ENCODE measurements at places on chromosomes 4 and X.

GRCh38 chr4:111610681-111611080, 534.6 kb upstream of the FAM241A start:
- no peak for DNase-seq

- DNase-seq = peak; percentile 95
Measured at GRCh38 chrX:1554469-1555210, 17.7 kb upstream of the P2RY8 start.

- no peak for DNase-seq
Measured at GRCh38 chrX:7110821-7111276, 36.7 kb upstream of the STS start.

GRCh38 chrX:51484616-51485015, 11.8 kb downstream of the NUDT11 start:
- DNase-seq = no peak

- peak; percentile 19 for DNase-seq
Measured at GRCh38 chr4:176034499-176034898, 31.1 kb upstream of the WDR17 start.

- no peak for DNase-seq
Measured at GRCh38 chrX:21606002-21606401, 52.1 kb downstream of the KLHL34 start.

DNA sequence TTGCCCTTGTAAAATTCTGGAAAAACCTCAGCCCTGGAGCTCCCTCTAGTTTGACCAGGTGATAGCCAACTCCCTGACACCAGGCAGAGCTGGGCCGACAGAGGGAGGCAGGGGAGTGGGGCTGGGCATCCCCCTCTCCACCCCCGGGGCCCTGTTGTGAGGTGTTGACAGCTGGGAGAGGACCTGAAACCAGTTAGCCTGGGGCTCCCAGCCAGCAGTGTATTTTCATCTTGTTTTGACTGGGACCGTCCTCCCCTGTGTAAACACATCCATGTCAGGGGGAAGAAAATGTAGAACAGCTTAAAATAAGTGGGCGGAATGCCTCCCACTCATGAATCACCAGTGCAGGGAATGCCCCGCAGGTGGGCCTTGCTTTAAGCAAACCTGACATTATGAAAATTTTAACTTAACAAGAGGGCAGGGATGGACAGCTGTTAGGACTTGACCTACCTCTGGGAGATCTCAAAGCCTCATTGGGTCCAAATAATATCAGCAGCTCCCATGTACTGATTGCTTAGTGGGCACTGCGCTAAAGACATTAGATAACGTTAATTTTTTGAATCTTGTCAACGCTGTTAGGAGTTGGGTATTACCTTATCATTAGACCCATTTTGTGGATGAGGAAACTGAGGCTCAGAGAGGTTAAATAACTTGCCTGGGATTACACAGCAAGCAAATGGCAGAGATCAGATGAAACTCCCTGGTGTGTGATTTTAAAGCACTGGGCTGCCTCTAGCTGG, 45.9 kb downstream of the TSC22D3 start:
- no peak for DNase-seq

GRCh38 chr4:11402192-11402591, 26.5 kb downstream of the HS3ST1 start:
- no peak for DNase-seq

GRCh38 chrX:100636321-100636991, at the start of gene TSPAN6:
TSPAN6 (minus strand) TSS chrX:100636806; CDS start chrX:100636694, 112 bp downstream.
- peak; percentile 72 for DNase-seq

DNA sequence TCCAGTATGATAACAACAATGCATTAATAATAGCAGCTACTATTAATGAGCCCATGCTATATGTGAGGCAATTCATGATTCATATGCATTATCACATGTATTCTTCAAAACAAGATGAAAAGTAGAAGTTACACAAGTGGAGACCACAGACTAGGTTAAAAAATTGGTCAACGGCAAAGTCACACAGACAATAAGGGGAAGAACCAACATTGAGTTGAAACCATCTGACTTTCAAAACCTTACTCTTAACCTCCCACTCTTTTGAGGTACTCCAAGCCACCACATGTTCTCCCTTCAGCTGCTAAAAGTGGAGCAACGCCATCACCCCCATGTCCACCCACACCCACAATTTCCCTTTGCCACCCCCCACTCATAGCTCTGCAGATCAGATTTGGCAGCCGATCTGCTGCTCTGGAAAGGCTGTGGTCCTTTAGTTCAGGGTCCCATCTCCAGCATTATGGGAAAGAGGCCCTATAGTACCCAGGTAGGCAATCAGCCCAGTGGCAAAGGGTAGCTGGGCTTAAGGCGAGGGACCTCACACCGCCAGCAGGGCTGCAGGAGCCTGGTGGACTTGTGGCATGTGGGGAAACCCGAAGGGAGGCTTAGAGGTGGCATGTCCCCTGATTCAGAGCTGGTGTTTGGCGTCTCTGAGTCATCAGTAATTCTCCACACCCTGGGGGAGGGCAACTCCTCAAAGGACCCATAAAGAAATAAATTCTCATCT, 33.5 kb upstream of the CYBB start:
- peak; percentile 10 for DNase-seq

DNA sequence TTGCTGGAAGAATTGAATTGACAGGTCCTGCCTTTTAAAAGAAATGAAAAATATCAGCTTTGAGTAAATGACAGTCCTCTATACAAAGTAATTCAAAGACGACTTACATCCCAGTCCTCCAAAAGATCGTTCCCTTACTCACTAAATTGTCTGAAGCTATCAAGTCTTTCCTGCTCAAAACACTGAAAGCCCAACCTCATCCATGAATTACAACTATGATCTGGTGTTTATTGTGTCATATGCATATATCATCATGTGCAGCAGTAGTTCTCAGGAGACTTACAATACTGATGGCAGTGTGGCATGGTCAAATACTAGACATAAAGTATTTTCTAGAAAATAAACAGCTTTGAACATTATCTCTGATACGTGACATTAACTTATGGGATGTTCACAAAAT, 97.8 kb downstream of the PDGFC start:
- DNase-seq = no peak

DNA sequence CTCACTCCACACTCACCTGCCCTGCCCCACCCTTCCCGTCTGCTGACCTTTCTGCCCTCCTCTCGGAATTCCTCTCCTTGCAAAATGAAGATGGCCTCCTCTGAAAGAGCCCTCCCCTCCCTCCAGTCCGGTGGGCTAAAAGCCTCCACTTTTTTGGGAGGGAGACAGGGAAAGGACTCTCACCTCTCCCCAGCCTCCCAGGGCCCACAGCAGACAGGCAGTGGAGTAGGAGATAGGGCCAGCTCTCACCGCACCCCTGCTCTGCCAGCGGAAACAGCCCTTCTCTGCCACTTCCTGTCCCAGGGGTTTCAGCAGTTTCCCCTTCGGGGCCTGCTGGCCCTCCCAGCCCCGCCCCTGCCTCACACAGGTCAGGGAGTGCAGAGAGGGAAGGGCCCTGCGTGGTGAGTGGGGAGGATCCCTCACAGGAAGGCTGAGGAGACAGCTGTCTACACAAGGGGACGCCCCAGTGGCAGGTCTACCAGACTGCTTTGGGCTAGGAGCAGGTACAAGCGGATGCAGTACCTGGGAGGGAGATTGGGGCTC, 18.2 kb downstream of the ELF4 start:
- peak; percentile 89 for DNase-seq

DNA sequence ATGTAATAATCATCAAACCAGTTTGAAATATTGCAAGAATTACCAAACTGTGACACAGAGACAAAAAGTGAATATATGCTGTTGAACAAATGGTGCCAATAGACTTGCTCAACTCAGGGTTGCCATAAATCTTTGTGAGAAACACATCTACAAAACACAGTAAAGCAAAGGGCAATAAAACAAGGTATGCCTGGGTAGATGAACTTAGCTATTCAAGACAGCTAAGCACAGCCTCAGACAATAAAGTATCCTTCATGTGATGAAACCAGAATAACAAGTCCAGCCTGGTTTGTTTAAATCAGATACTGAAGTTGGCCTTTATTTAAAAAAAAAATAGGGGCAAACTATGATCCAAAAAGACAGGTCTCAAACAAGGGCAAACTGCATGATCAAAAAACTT, 19.2 kb downstream of the LAMTOR3 start:
- no peak for DNase-seq

DNA sequence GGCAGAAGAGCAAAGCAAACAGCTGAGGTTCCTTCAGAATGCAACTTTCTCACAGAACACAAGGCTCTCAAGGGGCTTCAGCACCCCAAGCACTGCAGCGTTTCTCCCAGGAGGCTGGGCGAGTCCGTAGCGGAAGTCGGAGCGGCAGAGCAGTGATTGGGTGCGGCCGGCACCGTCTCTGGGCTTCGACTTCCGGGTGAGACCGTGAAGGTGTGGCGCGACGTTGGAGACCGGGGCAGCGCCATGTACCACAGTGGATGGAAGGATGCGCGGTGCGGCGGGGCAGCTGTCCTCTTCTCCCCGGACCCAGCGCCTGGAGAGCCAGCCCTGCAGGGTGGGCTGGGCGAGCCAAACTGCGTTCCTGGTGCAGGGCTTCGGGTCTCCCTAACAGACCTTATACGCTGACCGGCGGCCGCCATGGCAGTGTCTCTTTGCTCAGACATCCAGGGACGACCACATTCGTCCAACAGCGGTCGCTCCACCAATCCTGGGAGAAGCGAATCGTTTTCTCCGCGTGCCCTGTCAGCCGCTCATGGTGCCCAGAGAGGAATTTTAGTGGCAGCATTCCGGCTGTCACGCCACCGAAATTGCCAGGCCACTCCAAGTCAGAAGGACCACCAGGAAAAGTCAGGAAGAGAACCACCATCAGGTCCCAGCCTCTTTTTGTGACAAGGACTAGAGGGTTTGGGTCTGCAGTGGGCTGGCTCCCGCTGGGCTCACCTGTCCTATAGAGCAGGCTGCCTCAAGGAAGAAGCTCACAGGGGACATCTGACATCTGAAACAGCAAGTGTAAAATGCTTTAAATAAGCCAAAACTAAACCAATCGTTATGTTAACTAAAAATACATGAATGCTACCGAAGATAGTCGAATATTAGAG, 20.5 kb downstream of the TRIM61 start:
- peak; percentile 72 for DNase-seq

GRCh38 chr4:31968842-31969241, 1248.7 kb downstream of the PCDH7 start:
- no peak for DNase-seq

GRCh38 chr4:108107729-108108382, 60.9 kb downstream of the LEF1 start:
- DNase-seq = peak; percentile 88

DNA sequence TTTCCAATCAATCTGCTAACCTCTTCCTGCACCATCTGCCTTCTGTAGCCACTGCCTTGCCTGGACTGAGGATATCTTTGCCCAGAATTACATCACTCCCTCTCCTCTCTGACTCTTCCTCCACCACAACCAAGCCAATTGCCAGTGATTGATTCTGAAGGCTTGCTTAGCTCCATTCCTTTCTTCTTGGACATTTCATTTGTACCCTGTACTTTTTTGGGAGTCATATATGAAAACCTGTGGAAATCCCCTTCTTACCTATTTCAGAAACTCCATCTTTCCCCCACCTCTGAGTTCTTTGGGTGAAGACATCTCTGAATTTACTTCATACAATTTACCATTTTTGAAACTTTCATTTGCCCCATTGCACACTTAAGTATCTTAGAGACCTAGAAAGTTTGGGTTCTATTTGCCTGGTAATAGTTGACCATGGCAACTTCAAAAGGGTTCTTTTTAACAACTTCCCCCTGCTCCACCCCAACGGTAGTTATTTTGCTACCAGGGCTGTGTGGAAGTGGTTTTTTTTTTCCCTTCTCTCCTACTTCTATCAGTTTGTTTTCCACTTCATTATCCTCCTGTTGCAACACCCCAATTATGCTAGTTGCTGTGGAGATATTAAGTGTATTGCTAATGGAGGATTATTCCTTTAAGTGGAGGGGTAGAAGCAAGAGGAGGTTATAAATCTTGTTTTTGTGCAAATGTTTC, 14.3 kb downstream of the SGMS2 start:
- no peak for DNase-seq

GRCh38 chr4:147163311-147163710, 217.6 kb upstream of the TTC29 start:
- DNase-seq = no peak

DNA sequence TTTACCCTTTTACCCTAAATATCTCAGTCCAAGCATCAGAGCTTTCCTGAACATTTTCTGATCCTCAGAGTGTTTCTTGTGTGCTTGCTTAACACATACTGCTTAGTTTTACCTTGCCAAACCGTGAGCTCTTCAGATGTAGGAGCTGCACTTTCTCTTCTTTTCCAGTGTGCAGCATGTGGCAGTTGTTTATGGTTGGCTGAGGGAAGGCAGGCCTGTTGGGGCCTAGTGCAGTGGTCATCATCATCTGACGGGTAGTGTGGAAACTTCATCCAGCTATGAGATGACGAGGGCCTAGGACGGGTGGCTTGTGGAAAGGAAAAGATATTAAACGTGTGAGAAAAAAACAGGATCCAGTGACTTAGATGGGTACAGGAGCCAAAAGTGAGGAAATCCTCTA, 21.5 kb downstream of the VBP1 start:
- no peak for DNase-seq

- no peak for DNase-seq
Measured at GRCh38 chr4:56115898-56116297, 167.2 kb downstream of the CEP135 start.

- no peak for DNase-seq
Measured at GRCh38 chr4:71181332-71181731, 157.5 kb upstream of the SLC4A4 start.

- DNase-seq = no peak
Measured at GRCh38 chr4:41121906-41122305, 92.4 kb downstream of the APBB2 start.

GRCh38 chr4:114137984-114138383, 158.5 kb upstream of the ARSJ start:
- no peak for DNase-seq

GRCh38 chr4:162170509-162170908, 6.7 kb upstream of the FSTL5 start:
- no peak for DNase-seq

GRCh38 chrX:154121961-154122360, 22.1 kb upstream of the OPN1LW start:
- DNase-seq = no peak

DNA sequence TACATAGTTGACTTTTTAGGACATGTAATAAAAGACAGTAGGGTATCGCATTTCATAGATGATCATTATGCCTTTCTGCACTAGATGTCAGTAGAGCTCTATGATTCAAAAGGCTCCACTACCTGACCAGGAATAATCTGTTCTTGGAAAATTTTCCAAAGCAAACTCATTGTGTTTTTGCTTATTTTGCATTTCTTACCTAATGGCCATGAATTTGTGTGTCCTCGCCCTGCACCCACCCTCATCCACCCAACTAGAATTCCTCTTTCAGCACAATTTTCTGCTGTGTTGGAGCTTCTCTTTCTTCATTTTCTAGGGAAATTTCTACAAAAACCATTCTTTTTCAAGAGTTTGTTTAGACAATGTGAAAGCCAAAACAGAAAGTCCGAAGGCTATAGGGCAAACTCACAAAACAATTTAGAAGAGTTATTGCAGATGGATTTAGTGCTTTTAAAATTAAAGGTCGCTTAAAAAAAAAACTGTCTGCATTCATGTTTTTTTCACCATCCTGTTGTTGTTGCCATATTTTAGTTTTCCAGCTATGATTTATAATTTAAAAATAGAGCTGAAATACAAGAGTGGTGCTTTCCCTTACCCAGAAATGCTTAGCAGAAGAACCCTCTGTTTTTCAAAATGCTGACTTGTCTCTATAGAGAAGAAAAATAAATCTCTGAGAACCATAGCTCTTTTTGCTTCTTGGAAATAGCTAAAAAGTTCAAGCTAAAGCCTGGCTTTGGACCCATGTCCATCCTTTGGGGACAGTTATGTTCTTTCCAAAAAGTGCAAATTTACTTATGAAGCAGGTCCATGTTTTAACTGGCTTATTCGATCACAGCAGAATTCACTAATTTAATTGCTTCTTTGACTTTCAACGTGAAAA, 183.7 kb downstream of the SPATA18 start:
- no peak for DNase-seq
